ENCODE measurements at places on chromosomes 3 and 15.

DNA sequence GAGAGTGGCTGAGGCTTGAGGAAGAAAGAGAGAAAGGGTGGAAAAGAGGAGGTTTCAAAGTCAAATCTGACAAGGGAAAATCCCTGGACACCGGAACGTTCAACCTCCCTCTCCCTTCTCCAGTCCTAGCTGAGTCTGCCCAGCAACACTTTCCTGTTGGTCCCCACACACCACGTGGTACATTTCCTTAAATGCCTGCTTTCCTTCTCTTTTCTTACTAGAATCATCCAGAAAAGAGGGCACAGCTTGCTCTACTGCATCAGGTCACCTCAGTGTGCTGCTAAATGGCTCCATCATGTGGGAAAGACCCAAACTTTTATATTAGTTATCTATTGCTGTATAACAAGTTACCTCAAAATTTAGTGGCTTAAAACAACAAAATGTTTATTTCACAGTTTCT lies 181.2 kb downstream of the NECTIN3 start:
- DNase-seq, result no peak

DNA sequence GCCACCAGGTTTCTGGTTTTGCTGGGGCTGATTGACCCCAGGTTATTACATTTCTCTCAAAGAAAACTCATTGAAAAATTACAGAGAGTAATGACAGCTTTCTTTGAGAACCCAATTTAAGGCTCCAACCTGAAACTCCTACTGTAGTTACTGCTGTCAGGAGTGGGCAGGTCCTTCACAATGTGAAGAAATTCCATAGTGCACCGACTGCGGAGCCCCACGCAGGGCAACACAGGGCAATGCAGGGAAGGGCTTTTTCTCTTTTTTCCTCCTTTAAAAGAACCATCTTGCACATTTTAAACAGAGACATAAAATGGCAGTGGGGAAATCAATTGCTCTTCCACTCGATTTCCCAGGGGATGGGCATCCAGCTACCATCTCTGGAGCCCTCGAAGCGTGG lies 74.3 kb downstream of the NUP210 start:
- no peak for DNase-seq

GRCh38 chr3:79297245-79297960 lies 470.4 kb downstream of the ROBO1 start:
- DNase-seq, result peak; percentile 99

DNA sequence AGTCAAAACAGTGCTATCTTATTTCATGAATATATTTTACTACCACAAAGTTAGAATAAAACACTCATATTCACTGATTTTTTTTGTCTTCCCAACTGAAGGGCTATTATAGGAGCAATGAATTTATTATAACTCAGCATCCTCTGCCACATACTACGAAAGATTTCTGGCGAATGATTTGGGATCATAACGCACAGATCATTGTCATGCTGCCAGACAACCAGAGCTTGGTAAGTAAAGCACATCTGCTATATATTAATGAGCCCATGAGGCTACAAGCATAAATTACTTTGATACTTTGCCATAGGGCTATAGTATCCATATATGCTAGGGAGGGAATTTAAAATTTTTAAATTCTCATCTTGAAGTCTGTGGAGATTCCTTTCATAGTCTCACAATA lies 95.9 kb downstream of the FEZF2 start:
- DNase-seq, result no peak

- DNase-seq, result no peak
These were observed 954.5 kb downstream of the ZPLD1 start for GRCh38 chr3:103389356-103389755.

Measured in SHP77 treated with DMSO at 0.1 percent for 48 hours (cell line).